ENCODE measurements at places on chromosomes 2 and 18. TPM values are rescaled to one million over a fixed set of nuclear protein-coding genes. Genes with fewer than 3 reads are reported as not detected.

The CFAP65 gene
- not detected for total RNA-seq

The TUBA4B gene
- not detected for total RNA-seq

The TXNDC2 gene
- total RNA-seq: not detected

The GAL3ST2 gene
- not detected for total RNA-seq

The TNS1 gene
- total RNA-seq: 71.2 TPM

The GALNT5 gene
- total RNA-seq: 28.8 TPM

The SALL3 gene
- 0.53 TPM for total RNA-seq

The ACMSD gene
- total RNA-seq: not detected
